ENCODE measurements at places on chromosomes 4 and X.

- no peak for DNase-seq
These were observed 338.6 kb downstream of the SPIN4 start for GRCh38 chrX:63012574-63012973.

DNA sequence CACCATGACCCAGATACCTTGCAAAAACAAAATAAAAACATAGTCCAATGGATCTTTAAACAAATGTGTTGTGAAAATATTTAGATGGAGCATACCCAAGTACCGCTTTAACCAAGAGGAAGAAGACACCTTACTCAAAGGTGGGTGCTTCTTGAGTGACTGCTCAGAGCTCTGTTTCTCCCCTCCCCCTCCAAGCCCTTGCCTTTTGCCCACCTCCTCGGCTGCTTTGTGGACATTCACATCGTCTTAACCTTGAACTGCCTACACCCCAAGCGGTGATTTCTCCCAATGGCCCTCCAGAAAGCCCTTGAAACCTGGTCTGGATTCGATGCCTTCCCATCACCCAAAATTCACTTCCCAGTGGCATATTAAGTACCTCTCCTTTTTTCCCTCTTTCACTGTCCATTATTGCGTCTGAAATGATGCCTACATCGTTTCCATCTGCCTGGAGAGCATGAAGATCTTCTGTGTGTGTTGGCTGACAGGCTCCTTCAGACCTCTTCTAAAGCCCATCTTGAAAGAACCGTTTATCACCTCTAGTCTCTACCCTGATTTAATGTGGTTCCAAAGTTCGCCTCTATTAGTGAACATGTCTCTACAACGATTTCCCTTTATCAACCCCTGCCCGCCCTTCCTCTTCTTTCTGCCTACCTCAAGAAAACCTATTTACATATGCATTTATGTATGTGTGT is 968 bp downstream of the GPRIN3 start:
- no peak for DNase-seq

- DNase-seq = no peak
These were observed 208.1 kb upstream of the PPP3CA start for GRCh38 chr4:101555341-101555880.

GRCh38 chr4:68249434-68249833 is 3.9 kb upstream of the TMPRSS11B start:
- DNase-seq = no peak

GRCh38 chrX:18353931-18354368 is 538 bp downstream of the SCML2 start:
- DNase-seq = no peak

DNA sequence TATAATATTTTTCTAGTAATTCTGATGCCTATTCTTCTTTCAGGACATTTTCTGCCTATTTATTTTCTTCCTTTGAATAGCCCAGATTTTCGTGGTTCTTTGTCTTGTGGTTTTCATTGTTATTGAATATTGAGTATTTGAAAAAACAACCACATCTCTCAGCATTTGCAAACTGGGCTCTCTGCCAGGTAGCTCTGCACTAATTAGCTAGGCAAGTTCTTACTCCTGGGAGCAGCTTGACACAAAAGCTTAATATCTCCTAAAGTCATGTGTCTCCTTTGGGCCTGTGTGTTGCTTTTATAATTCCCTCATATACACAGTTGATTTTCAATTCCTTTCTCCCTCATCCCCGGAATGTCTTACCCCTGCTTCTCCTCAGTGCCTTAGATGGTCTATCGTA is 413.5 kb upstream of the GRIA3 start:
- no peak for DNase-seq

DNA sequence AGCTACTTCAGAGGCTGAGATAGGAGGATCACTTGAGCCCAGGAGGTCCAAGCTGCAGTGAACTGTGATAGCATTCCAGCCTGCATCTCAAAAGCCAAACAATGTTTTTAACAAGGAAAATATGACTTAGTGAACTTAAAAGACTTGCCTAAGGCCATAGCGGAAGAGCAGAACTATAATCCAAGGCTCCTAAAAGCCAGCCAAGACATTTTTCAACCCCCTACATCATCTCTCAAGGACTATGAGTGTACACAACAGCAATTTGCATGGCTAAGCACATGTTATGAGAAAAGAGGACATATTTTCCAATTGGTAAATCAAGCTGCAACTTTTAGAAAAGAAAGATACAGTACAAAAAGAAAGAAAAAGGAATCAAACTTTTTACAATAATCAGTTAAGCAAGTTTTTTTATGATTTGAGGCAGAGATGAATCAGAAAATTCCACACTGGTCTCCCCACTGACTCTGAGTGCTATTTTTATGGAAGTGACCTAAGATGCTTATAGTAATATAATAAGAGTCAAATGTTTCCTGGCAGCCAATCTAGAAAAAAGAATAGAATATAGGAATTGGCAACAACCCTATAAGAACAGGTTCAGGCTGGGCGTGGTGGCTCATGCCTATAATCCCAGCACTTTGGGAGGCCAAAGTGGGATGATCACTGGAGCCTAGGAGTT is 9.8 kb upstream of the ACOT9 start:
- no peak for DNase-seq

DNA sequence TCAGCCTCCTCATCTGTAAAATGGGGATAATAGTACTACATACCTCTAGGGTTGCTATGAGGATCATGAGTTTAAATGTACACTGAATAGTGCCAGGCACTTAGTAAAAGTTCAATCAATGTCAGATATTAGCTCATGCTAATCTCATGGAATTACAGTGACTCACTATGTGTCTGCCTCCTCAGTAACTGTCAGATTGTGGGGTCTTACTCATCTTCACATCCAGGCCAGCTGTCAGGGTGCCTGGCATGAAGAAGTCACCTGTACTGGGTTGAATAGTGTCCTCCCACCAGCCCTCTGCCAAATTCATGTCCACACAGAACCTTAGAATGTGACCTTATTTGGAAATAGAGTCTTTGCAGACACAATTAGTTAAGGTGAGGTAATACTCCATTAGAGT is 54.3 kb upstream of the STIM2 start:
- DNase-seq = no peak

GRCh38 chrX:9127986-9128385 is 94.1 kb upstream of the FAM9B start:
- DNase-seq = no peak

DNA sequence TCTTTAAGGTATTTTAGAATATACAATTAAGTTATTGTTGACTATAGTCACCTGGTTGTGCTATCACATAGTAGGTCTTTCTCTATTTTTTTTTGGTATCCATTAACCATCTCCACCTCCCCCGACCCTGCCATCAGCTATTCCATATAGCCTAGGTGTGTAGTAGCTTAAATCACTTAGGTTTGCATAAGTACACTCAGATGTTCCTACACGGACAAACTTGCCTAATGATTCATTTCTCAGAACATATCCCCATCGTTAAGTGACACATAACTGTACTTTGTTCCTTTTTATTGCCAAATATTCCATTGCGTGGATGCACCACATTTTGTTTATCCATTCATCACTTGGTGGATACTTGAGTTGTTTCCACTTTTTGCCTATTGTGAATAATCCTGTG is 67.9 kb downstream of the SLAIN2 start:
- DNase-seq = no peak

- no peak for DNase-seq
These were observed 297.6 kb upstream of the STS start for GRCh38 chrX:6849716-6850414.

DNA sequence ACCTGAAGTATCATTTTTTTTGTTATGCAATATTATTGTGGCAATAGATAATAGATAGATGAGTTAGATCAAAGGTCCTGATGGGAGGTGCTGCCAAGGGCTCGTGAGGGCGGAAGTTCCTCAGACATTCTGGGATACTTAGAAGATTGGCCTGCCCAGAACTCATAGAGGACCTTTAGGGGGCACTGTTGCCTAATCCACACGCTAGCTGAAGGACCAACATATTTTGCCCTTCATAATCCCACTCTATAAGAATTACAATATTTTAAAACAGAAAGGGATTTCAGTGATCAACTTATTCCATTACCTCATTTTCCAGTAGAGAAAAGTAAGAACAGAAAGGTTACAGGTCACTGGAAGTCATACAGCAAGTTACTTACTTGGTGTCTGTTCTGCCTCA is 22.9 kb upstream of the COX7B2 start:
- no peak for DNase-seq

GRCh38 chr4:119695216-119695615 is 66.6 kb upstream of the PDE5A start:
- DNase-seq = no peak

GRCh38 chr4:21954916-21955315 is 6.3 kb upstream of the KCNIP4 start:
- DNase-seq = no peak

- no peak for DNase-seq
These were observed 46.7 kb downstream of the PCGF3 start for GRCh38 chr4:752196-752861.

GRCh38 chrX:144918936-144919335 is 328.4 kb upstream of the SPANXN1 start:
- no peak for DNase-seq

DNA sequence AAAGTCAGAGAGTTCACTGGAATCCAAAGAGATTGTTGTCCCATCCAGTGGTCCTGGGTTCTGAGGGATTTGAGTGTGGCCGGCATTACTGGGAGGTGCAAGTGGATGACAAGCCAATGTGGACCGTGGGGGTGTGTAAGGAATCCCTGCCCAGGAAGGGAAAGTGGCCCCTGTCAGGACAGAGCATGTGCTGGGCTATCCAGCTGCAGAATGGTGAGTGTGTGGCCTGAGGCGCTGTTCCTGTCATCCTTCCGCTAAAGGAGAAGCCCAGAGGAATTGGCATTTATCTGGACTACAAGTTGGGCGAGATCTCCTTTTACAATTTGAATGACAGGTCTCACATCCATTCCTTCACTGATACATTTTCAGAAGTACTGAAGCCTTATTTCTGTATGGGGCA is 20.4 kb upstream of the TRIM60 start:
- no peak for DNase-seq

DNA sequence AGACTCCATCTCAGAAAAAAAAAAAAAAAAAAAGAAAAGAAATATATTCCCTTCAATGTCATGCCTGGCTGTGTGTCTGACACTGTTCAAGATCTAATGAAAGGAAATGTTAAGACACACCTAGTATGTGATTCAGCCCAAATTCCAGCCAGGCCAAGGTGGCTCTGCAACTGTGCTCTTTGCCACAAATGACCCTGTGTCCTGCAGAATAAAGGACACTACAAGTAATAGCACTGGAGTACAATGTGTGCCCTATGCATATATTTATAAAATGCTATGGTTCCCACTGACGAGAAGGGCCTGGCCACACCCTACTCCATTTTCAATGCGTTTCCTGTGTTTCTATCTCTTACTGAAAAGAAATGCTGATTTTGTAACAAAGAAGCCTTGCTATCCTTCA is 98.0 kb upstream of the SORBS2 start:
- DNase-seq = no peak

DNA sequence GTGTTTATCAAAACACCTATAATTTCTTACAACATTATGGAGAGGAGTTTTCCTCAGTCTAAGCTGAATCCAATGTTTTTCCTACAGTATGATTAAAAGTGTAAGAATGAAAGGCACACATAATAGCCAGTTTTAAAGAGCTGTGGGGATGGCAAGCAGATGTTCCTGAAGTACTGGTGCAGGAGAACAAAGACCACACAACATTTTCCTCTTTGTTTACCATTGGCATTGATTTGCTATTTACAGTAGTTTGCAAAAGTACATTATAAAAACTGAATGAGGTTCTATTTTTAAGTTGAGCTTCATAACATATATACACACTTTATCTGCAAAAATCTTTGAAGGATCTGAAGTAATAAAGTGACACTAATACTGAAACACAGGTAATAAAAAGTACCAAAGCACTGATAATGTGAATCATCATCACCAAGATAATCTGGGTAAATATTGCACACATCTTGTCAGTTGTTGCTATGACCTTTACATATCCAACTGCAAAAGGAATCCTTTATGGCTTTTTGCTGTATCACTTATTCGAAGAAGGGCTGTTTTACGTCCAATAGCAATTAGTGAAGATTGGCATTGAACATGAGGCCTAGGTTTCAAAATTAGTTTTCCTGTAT is 22.5 kb downstream of the TCEAL1 start:
- no peak for DNase-seq

DNA sequence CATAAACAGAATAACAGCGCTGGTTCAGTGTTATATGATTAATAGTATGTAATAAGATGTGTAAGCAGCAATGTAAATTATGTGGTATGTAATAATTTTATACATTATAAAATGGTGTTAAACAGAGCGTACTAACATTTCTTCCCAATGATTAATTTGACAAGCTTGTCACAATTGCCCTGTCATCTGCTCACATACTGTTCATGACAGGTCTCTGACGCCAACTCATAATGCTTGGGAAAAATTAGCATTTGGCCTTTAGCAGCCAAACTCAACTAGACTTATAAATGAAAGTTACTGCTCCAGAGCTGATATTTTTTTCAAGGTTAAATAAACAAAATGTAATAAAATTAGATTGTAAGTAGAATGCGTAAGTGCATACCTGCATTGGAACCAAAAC is 246.8 kb downstream of the TRAM1L1 start:
- no peak for DNase-seq

DNA sequence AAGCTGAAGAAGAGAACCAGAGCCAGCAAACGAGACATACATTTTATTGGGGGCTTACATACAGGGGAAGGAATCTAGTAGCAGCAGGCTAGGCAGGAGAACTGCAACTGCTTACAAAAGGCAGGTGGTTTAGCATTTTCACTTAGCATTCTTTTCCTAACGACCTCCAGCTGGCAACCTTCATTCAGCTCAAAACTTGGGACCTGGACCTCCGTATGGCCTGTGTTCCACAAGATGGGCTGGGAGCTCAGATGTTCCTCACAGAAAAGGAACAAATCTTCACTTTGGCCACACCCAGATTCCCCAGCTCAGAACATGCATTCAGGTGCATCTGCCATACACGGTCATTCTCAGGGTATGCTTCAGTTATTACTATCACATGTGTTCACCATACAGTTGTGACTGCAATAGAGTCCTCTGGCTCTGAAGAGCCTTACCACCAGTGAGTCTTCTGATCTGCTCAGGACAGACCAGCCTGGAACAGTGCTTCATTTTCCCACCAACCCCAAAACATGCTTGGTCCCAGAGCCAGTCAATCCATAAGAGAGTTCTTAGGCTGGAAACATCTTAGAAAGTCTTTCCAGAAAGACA is 29.6 kb upstream of the AP1AR start:
- no peak for DNase-seq

DNA sequence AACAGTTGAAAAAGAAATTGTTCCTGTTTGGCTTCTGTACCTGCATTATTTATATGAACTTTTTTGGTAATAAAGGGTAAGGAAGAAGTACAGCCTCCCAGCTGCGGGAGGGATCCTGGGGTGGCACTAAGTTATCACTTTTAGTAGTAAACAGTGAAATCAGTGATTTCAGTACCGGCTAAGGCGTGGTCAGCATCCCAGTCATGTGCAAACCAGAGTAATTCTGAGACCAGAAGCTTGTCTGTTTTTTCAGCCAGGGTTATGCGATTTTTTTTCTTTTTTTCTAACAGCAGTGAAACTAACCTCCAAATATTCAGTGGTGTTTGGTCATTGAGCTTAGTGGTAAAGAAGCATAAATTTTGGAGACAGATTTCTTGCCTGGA is 3.3 kb downstream of the EGF start:
- DNase-seq = no peak

- no peak for DNase-seq
These were observed 85.2 kb upstream of the SLIT2 start for GRCh38 chr4:20166544-20166943.

GRCh38 chr4:18052158-18052557 is 30.6 kb upstream of the LCORL start:
- no peak for DNase-seq

GRCh38 chrX:134184936-134185335 is 52.0 kb upstream of the CCDC160 start:
- DNase-seq = no peak

All from CD4-positive, CD25-positive, alpha-beta regulatory T cell (primary cell).